Stimulated activated CD8-positive, alpha-beta memory T cell treated with anti-CD3 and anti-CD28 coated beads, Interleukin-7, amount 100 ng/mL, for 24 hours (primary cell): ENCODE measurements at places on chromosomes 6 and 20.

- DNase-seq: no peak
Observed at GRCh38 chr20:61117725-61118124, 134.3 kb upstream of the CDH4 start.

- DNase-seq: no peak
Observed at GRCh38 chr6:95978230-95978629, 37.5 kb upstream of the FUT9 start.

- DNase-seq: no peak
Observed at GRCh38 chr20:16411361-16411760, 161.9 kb downstream of the KIF16B start.

DNA sequence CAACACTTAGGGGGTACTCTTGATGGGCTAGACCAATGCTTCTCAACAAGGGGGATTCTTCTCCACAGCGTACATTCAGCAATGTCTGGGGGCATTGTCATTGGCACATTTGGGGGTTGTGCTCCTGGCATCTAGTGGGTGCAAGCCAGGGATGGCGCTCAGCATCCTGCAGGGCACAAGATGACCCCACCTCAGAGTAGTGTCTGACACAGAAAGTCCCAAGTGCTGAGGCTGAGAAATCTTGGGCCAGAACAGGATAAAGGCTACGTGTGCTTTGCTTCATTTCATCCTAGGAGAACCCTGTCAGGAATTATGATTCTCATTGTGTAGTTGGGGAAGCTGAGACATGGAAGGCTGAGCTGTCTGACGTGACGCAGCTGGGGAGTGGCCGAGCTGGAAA, 298.6 kb downstream of the CDH26 start:
- no peak for DNase-seq

- DNase-seq: no peak
Observed at GRCh38 chr20:62864207-62864606, 2.6 kb upstream of the TCFL5 start.

GRCh38 chr20:3925899-3926638, 36.9 kb downstream of the PANK2 start:
- no peak for DNase-seq

DNA sequence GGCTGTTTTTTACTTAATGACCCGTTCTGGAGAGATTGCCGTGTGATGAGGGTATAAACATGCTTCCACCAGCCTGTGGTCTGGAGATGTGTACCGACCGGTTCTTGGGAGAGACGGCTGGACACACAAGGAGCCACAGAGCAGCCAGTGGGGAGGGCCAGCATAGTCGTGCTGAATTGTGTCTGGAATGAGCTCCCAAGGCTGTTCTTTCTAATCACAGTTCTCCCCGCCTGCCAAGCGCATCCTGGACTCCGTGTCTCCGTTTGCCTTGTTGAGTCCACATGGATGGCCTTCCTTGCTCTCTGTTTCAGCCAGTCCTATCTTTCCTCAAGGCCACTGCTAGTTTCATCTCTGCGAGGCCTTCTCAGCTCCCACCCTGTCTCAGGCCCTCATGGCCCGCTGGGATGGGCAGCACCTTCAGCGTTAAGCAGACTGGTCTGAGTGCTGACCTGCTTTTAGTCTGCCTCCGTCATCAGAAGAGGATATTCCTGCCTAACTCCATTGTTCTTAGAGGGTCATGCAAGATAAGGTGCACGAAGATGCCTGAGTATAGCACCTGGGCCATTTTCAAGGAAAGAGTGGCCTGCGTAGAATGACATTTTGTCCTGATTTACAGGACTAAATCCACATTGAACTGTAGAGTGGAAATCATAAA, 20.6 kb downstream of the MANBAL start:
- DNase-seq: no peak

DNA sequence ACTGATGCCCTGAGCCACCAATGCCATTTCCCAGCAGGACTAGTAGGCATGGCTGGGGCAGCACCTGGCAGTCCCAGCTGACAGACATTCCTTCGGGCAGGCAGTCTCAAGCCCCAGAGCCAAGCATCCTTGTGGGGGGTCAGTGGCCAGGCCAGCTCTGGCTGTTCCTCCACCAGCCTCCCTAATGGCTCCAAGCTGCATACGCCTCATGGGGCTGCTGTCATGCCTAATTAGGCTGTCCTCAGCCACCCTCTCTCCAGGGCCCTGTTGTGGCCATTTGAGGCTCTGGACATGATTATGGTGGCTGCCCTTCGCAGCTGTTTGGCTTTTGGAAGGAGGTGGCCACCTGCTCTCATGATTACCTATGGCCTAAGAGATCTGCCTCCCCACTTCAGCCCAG, 79.4 kb downstream of the DLGAP4 start:
- DNase-seq: no peak

GRCh38 chr6:134821928-134822864, 127.7 kb downstream of the ALDH8A1 start:
- no peak for DNase-seq

- DNase-seq: no peak
Observed at GRCh38 chr6:11586117-11586516, 48.6 kb downstream of the TMEM170B start.

- DNase-seq: no peak
Observed at GRCh38 chr6:21754891-21755290, 161.3 kb downstream of the SOX4 start.

DNA sequence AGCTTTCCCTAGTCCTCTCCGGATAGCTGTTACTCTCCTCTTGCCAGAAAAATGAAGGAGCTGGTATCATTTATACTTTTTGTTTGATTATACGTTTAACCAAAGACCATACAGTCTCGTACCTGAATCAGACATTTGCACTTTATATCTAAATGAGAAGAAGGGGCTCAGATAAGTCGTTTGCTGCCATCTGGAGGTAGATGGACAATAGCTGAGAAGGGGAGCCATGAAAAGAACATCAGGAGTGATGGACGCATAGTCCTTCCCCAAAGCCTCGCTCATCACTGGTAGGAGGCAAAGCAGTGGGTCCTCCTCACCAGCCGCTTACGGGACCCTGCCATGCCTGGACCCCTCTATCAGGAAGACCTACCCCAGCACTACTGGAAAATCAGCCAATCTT, 45.4 kb downstream of the RPF2 start:
- no peak for DNase-seq

DNA sequence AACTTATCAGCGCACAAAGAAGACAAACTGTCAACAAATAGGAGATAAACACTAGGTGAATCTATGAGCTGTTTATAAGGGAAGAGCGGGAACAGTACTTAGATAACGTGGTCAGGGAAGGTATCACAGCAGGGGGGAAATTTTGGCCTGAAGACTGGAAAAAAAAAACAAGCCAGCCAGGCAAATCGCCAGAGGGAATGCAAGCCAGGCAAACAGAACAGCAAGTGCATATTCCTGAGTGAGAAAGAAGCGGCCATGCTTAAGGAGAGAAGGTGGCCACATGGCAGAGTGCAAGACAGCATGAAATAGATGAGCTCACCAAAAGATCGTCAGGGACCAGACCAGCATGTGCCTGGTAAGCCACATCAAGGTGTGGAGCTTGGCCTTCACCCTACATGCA, 466.5 kb upstream of the ARID1B start:
- DNase-seq: no peak

DNA sequence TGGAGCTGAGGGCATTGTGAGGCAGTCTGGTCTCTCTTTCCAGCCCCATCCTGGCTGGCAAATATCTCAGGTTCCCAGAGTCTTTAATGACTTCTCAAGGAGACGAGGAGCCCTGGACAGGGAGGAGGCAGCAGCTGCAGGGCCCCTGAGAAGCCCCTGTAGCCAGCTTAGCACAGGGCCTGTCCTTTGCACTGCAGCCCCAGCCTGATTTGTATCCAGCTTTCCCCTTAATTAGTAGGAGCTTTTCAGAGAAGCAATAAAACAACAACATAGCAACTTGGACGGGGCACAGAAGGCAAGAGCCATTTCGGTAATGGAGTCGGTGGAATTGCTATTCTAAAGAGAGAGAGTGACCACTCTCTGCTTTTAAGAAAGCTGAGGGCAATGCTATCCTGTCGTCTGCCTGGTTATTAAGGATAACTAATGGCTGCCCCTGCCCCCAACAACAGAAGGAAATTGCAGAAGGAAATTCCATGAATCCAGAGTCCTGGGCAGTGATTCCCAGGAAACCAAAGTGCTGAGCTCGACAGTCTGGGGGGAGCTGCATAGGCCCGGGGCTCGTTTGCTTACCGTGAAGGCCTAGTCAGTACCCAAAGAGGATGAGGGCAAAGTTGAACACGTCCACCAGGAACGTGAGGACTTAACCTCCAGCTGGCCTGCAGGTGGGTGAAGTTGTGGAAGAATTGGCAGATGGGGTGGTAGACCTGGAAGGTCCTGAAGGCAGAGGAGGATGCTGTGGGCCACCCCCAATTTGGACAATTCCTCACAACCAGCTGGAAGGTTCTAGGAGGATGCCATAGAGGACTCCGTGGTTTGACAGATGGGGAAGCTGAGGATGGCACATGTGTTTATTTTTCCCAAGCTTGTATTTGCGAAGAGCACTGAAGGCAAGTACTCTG, 50.3 kb downstream of the NPEPL1 start:
- no peak for DNase-seq

- DNase-seq: no peak
Observed at GRCh38 chr20:48761023-48761785, 66.6 kb downstream of the PREX1 start.

- no peak for DNase-seq
Observed at GRCh38 chr6:137766596-137767370, 100.3 kb upstream of the TNFAIP3 start.

DNA sequence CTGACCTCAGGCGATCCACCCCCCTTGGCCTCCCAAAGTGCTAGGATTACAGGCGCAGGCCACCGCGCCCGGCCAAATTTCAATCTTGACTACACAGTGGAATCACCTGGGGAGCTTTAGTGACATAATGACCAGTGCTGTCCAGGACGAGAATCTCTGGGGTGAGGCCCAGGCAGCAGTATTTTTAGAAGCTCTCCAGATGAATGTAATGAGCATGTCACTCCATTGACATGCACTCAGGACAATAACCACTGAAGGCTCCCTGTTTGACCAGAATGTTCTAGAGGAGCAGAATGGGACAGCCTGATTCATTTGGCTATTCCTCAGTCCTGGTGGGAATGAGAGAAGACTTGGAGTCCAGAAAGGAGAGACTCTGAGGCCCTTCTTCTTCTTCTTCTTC, 39.2 kb downstream of the SRSF3 start:
- no peak for DNase-seq

DNA sequence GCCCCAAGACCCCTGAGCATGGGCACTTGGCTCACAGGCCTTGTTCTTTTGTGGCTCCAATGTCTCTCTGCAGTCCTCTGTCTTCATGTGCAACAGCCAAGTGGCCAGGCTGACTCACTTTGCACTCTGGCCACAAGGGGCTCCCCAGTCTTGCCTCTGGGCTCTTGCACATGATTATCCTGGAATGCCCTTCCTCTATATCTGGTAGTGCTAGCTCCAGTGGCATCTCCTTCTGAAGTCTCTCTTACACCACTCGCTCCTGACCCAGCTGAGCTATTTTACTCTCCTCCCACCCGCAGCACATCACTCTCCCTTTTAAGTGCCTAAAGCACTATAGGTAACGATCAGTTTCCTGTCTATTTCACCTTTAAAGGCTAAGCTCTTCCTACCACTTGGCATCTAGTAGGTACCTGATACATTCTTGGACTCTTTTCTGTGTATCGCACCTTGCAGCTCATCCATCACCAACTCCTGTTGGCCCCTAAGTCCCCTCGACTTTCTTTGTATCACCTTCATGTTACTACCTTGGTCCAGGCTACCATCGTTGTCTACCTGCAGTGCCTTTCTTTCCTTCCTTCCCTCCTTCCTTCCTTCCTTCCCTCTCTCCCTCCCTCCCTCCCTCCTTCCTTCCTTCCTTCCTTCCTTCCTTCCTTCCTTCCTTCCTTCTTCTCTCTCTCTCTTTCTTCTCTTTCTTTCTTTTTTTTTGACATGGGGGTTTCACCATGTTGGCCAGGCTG, 211.9 kb upstream of the RNF24 start:
- DNase-seq: no peak

GRCh38 chr20:40643891-40644290, 45.1 kb downstream of the MAFB start:
- DNase-seq: no peak

- no peak for DNase-seq
Observed at GRCh38 chr6:73696966-73697655, 1.1 kb downstream of the CD109 start.

DNA sequence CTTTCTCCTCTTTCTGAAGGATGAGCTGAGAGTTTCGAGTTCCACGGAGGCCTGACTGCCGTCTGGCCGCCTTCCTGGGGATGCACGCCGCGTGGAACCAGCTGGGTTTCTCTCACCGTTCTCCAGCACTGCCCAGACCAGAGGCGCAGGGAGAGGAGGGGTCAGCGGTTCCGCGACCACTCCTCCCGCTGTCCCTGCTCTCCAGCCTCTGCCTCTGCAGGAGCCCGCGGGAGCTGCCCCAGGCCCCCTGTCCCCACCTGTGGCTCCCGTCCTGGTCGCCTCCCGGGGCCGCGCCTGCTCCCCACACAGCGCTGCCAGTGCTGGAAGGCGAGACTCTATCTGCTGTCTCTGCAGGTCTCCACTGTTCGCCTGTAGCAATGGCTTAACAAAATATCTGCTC, 106.8 kb upstream of the AFDN start:
- no peak for DNase-seq

DNA sequence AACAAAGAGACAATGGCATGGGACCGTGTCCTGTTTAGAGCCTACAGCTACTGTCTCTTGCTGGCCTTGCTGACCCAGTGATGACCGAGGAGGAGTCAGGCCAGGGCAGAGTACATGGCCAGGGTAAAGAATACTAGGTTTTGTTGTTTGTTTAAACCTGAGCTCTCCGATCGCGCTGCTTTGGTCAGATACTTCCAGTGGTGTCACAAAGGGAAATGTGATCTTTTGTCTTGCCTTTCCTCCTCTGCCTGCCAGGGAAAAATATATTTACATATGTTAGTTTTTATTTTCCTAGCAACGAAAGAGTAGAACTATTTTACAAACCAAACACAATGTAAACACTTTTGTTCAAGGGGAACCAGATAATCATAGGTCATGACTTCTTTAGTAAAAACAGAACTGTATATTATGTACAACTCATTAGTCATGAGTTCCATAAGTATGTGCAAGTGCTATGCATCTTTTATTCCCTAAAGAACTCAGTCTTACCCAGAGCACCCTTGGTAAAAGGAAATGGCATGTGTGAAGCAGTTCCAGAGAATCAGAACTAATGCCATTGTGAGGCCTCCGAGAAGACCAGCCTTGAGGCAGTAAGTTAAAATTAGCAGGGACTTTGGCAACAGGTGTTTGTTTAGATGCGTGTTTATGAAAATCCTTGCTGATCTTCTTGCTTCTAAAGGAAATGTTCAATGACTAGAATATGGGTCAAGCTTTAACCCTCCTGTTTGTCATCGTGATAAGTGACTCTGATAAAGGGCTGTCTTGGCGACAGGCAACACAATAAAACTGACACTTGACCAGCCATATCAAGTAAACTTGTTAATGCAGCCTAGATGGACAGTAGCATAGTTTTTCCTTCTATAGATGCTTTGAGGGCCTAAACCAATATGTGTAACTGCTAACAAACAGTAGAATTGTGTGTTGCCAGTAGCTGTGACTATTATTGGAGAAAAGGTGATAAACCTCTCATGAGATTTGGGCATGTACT, 204.6 kb downstream of the NKAIN2 start:
- no peak for DNase-seq

- DNase-seq: no peak
Observed at GRCh38 chr20:14334306-14334930, 3.0 kb downstream of the FLRT3 start.

- no peak for DNase-seq
Observed at GRCh38 chr20:6008254-6008653, 45.6 kb downstream of the LRRN4 start.

- no peak for DNase-seq
Observed at GRCh38 chr6:72425003-72425681, 196.7 kb upstream of the KCNQ5 start.
